ENCODE measurements at places on chromosomes 4 and X. TPM values are rescaled to one million over a fixed set of nuclear protein-coding genes. Genes with fewer than 3 reads are reported as not detected.

ARL13A gene
- polyA plus RNA-seq: not detected

- H3K27me3 ChIP-seq: no peaks in the 10 kb centered on the region
- no peak overlapping the region for H3K4me3 ChIP-seq
- no peaks in the 10 kb centered on the region for H3K36me3 ChIP-seq
Measured at GRCh38 chr4:159420162-159421057, 317.5 kb downstream of the RAPGEF2 start.

- H3K4me3 ChIP-seq: no peak overlapping the region
- DNase-seq: no peak
- H3K27me3 ChIP-seq: no peaks in the 10 kb centered on the region
- H3K4me1 ChIP-seq: no peaks in the 10 kb centered on the region
Measured at GRCh38 chrX:100316987-100317386, 93.1 kb downstream of the PCDH19 start.

DNA sequence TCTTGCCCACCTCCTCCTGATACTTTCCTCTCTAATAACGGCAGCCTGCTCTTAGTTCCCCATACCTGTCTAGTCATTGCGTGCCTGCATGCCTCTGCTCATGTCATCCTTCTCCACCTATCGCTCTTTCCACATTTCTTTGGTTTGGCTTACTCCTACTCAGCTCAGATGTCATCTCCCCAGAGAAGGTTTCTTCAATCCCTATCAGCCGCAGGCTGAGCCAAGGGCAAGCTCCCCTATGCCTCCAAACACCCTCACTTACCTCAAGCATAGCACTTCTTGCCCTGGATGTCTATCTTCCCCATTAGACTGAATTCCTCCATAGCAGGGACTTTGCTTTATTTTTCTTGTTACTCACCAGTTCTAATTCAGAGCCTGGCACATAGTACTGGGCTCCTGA is 26.6 kb downstream of the FRMD7 start:
- no peak overlapping the region for H3K4me3 ChIP-seq
- no peak for DNase-seq
- no peaks in the 10 kb centered on the region for H3K4me1 ChIP-seq
- H3K27me3 ChIP-seq: peaks cover 13% of the 10 kb centered on the region
- H3K27ac ChIP-seq: no peak overlapping the region
- H3K36me3 ChIP-seq: no peaks in the 10 kb centered on the region

- no peak overlapping the region for H3K27ac ChIP-seq
- DNase-seq: no peak
- H3K4me3 ChIP-seq: no peak overlapping the region
- H3K36me3 ChIP-seq: 0 out of 2 replicates have a peak, but pooled peaks cover 3% of the 10 kb centered on the region
Measured at GRCh38 chrX:154093965-154094364, 3.6 kb downstream of the MECP2 start.

CRMP1 gene
- polyA plus RNA-seq: 7.8 TPM

DNA sequence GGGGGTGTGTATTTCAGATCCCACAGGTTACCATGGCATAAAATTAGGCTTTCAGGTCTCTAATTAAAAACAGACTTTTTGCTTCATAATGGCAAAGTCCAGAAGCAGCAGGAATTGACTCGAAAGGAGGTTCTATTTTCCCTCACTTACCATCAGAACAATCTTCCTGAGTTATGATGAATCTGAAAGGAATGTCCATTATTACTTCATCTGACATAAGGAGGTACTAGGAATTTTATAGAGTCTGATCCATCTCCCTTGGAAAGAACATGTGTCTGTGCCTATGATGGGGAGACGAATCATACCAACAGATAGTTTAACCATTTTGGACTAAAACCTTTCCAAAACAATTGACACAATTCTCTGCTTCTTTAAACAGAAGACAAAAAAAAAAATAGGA is 206.3 kb upstream of the FGF13 start:
- no peaks in the 10 kb centered on the region for H3K36me3 ChIP-seq
- H3K27ac ChIP-seq: no peak overlapping the region
- DNase-seq: no peak
- no peaks in the 10 kb centered on the region for H3K4me1 ChIP-seq
- H3K27me3 ChIP-seq: no peaks in the 10 kb centered on the region

DNA sequence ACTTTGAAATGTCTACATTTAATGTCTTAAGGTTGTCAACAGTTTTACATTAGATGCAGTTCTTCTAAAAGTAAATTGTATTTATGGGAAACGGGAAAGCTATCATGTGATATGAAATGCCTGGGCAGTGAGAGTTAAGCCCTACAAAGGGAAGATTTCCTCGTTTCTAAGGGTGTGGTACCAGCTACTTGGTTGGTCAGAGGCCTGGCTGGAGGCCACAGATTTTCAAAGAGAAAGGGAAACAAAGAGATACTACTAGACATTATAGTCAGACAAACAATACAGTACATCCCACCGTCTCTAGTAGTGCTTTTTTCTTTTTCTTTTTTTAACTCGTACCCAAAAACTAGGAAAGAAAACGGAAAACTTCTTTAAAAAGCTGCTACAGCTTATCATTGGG is 467.8 kb downstream of the PCDH7 start:
- no peak overlapping the region for H3K27ac ChIP-seq
- no peaks in the 10 kb centered on the region for H3K4me1 ChIP-seq
- H3K36me3 ChIP-seq: no peaks in the 10 kb centered on the region
- no peak for DNase-seq
- H3K4me3 ChIP-seq: no peak overlapping the region
- no peaks in the 10 kb centered on the region for H3K27me3 ChIP-seq

GRCh38 chr4:85778632-85779131 is 303.7 kb downstream of the ARHGAP24 start:
- H3K36me3 ChIP-seq: no peaks in the 10 kb centered on the region
- H3K27ac ChIP-seq: no peak overlapping the region
- peaks cover 4% of the 10 kb centered on the region for H3K4me1 ChIP-seq

NPFFR2 gene
- 7.8 TPM for polyA plus RNA-seq

WDR17 gene
- polyA plus RNA-seq: 1.1 TPM

DNA sequence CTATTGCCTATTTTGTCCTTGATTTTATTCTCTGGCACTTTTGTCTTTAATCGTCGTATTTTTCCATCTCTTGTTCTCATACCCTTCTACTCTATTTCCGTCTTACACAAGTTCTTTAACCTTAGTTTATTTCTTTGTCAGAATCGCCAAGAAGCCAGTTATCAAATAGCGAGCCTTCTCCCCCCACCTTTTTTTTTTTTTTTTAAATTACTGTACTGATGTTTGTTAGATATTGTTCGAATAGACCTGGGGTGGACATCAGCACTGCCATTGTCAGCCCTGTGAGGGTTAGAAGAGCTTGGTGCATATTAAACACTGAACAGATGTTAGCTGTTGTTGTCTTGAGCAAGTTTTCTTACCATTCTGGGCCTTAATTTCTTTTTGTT is 1.2 kb downstream of the SPCS3 start:
- peak; percentile 33 for DNase-seq
- H3K27ac ChIP-seq: peak overlapping the region; percentile 96
- peaks cover 14% of the 10 kb centered on the region for H3K4me1 ChIP-seq
- peaks cover 5% of the 10 kb centered on the region for H3K36me3 ChIP-seq

- H3K4me3 ChIP-seq: peak overlapping the region; percentile 61
- H3K27me3 ChIP-seq: no peaks in the 10 kb centered on the region
- no peak for DNase-seq
- H3K4me1 ChIP-seq: peaks cover 15% of the 10 kb centered on the region
- peak overlapping the region; percentile 80 for H3K27ac ChIP-seq
Measured at GRCh38 chr4:185202984-185203485, 765 bp downstream of the CFAP97 start.

SPRY1 gene
- 12.4 TPM for polyA plus RNA-seq

DNA sequence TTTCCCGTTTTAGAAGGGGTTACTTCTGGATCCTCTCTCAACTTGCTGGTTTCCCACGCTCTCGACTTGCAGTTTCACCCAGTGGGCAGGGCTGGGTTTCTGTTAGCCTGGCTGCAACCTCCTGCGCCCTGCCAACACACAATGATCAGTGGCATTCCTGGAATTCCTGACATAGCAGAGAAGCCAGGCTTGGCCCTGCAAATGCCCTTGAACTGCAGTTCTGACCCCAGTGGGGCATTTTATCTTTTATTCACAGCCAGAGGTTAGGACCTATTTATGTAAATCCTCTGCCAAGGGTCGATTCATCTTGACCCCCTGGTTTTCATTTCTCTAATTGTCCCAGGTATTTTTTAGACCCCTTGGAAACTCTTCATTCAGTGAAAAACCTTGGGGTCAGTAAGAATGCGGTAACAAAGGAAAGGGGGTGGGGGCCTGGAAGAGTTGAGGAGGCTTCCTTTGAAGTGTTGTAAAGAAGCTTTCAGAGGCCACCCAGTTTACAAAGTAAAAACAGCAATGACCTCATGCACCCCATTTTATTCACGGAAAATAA is 217.6 kb downstream of the ZNF674 start:
- H3K36me3 ChIP-seq: peaks cover 4% of the 10 kb centered on the region
- peak overlapping the region; percentile 40 for H3K4me3 ChIP-seq
- H3K4me1 ChIP-seq: peaks cover 33% of the 10 kb centered on the region
- no peaks in the 10 kb centered on the region for H3K27me3 ChIP-seq
- peak overlapping the region; percentile 88 for H3K27ac ChIP-seq

DNA sequence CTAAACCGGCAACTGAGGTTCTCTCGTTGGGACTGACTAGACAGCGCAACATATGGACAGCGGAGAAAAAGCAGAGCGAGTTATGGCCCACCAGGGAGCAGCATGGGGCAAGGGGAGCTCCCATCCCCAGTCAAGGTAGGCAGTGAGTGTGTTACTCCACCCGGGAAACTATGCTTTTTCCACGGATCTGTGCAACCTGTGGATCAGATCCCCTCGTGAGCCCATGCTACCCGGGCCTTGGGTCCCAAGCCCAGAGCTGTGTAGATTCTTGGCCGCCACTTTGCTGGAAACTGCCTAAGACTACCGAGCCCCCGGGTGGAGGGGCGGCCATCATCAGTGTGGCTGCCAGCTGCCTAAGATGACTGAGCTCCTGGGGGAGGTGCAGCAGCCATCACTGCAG is 140.9 kb downstream of the PAPSS1 start:
- H3K27ac ChIP-seq: no peak overlapping the region
- no peak overlapping the region for H3K4me3 ChIP-seq
- no peaks in the 10 kb centered on the region for H3K36me3 ChIP-seq
- H3K27me3 ChIP-seq: no peaks in the 10 kb centered on the region

- H3K4me1 ChIP-seq: no peaks in the 10 kb centered on the region
- H3K27ac ChIP-seq: no peak overlapping the region
- H3K4me3 ChIP-seq: no peak overlapping the region
Measured at GRCh38 chrX:48703642-48704481, 7.3 kb downstream of the SUV39H1 start.

DNA sequence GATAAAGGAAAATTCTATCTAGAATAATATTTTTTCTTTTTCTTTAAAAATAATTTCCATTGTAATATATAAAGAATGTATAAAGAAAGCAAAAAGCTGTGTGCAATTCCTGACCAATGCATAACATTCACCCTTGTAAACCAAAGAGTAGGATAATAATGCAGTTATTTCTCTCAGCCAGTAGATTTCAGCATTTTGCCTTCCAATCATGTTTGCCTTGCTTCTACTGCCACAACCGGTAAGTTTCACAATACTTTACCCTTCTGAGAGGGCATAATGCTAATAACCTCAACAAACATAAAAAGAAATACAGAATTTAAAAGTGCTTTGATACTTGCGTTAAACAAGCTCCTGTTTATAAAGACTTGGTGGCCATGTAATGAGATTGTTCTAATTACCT is 59.9 kb downstream of the CHIC2 start:
- H3K4me3 ChIP-seq: no peak overlapping the region
- H3K27ac ChIP-seq: 0 out of 2 replicates have a peak overlapping the region, but pooled peaks have one; percentile 8
- H3K4me1 ChIP-seq: no peaks in the 10 kb centered on the region
- DNase-seq: no peak
- no peaks in the 10 kb centered on the region for H3K27me3 ChIP-seq

DNA sequence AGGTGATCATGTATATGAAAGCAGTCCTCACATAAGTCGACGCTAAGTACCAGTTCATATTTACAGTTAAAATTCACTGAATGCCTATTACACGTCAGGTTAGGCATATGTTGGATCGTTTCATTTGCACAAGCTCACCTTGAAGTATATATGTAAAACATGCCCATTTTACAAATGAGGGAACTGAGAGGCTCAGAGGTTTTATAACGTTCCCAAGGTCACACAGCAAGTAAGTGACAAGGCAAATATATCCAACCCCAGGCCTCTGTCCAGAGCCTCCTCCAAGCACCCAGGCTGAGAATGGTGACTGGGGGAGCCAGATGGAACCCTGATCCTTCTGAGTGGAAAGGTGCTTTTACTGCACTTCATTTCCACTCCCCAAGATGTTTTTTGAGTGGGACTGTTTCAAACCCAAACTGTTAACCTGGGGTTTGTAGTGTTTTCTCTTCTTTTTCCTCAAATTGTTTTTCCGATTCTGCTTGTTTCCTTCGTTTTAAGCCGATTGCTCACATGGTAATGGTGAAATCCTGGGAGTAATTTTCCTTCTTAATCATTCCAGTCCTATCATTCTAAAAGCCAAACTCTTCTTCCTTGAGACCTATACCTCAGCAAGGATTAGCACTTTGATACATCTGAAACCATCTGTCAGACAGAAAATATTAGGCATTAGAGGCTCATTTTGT is 791 bp downstream of the SMIM20 start:
- DNase-seq: peak; percentile 28
- H3K4me1 ChIP-seq: peaks cover 25% of the 10 kb centered on the region
- H3K36me3 ChIP-seq: peaks cover 4% of the 10 kb centered on the region

DNA sequence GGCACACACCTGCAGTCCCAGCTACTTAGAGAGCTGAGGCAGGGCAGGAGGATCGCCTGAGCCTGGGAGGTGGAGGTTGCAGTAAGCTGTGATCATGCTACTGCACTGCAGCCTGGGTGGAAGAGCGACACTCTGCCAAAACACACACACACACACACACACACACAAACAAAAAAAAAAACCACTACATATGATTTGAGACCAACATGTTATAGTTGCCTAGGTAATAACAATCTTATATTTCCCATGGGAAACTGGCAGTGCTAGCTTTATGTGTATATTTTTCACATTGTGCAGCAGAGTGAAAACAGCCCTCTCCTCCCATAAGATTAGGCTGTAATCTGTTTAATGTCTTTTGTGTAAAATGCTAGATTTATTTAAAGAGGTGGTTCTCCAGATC is 3.1 kb upstream of the FAM241A start:
- H3K4me1 ChIP-seq: no peaks in the 10 kb centered on the region
- H3K36me3 ChIP-seq: no peaks in the 10 kb centered on the region
- H3K27ac ChIP-seq: no peak overlapping the region
- DNase-seq: no peak
- H3K4me3 ChIP-seq: no peak overlapping the region

GRCh38 chr4:24413311-24413784 is 171.0 kb downstream of the DHX15 start:
- no peak overlapping the region for H3K27ac ChIP-seq
- DNase-seq: no peak
- peaks cover 20% of the 10 kb centered on the region for H3K27me3 ChIP-seq
- no peak overlapping the region for H3K4me3 ChIP-seq
- H3K36me3 ChIP-seq: no peaks in the 10 kb centered on the region

RASGEF1B gene
- polyA plus RNA-seq: not detected

RAB40AL gene
- 0.67 TPM for polyA plus RNA-seq

CXCL13 gene
- polyA plus RNA-seq: not detected

ASMT gene
- not detected for polyA plus RNA-seq

GRCh38 chr4:165709516-165709915 is 163.5 kb upstream of the TLL1 start:
- no peak overlapping the region for H3K27ac ChIP-seq
- no peaks in the 10 kb centered on the region for H3K36me3 ChIP-seq
- no peak for DNase-seq
- no peaks in the 10 kb centered on the region for H3K4me1 ChIP-seq

All from SK-N-SH (cell line).